ENCODE measurements at places on chromosomes 7 and 10.

GRCh38 chr10:34736976-34737771 is 77.9 kb downstream of the PARD3 start:
- DNase-seq, result no peak

- no peak for DNase-seq
These were observed 89.2 kb downstream of the ARID5B start for GRCh38 chr10:61990761-61991135.

GRCh38 chr10:78118591-78118990 is 84.9 kb downstream of the RPS24 start:
- no peak for DNase-seq

DNA sequence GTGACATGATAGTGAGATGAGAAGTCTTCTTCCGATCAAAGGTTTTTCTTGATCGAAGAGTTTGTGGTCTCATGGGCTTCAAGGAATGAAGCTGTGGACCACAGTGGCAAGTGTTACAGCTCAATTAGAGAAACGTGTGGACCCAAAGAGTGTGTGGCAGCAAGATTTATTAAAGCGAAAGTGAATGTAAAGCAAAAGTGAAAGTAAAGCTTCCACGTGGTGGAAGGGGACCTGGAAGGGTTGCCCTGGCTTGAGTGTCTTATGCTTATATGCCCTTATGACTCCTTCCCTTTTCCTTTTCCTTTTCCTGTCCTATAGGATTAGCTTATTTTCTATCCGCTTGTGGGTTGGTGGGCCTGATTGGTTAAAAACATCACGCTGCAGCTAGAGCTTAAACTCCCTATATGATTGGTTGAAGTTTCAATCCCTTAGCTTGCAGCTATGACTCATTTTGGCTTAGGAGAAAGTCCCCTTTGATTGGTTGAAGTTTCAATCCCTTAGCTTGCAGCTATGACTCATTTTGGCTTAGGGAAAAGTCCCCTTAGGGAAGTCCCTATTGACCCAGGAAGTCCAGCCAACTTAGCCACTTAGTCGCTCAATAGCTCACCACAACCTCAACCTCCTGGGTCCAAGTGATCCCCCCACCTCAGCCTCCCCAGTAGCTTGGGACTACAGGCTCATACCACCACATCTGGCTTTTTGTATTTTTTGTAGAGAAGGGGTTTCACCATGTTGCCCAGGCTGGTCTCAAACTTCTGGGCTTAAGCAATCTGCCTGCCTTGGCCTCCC is 34.7 kb downstream of the MRPS24 start:
- DNase-seq, result no peak

- no peak for DNase-seq
These were observed 27.6 kb downstream of the LYZL1 start for GRCh38 chr10:29316308-29317026.

DNA sequence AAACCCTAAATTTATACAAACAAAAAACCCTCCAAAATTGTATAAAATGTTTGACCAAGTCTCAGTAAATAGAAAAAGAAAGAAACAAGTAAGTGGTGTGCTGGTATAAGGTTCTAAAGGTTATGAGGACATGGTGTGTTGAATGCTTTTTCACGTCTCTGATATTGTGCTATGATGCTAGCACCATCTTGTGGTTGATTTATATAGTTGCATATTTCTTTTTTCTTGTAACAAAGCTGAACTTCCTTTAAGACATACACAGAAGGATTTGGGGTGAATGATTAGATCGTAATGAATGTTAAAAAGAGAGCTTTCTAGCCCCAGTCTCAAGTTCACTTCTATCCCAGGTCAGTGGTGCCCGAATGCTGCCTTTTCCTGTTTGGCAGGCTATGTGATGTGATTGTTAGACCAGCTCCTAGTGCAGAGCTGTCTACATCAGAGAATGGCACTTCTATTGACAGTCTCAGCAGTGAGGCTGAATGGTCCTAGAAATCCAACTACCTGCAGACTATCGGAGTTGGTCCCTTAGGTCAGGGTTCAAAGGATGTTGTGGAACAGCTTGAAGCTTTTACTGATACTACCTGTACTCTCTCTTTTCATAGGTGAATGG is 25.0 kb downstream of the VTI1A start:
- no peak for DNase-seq

DNA sequence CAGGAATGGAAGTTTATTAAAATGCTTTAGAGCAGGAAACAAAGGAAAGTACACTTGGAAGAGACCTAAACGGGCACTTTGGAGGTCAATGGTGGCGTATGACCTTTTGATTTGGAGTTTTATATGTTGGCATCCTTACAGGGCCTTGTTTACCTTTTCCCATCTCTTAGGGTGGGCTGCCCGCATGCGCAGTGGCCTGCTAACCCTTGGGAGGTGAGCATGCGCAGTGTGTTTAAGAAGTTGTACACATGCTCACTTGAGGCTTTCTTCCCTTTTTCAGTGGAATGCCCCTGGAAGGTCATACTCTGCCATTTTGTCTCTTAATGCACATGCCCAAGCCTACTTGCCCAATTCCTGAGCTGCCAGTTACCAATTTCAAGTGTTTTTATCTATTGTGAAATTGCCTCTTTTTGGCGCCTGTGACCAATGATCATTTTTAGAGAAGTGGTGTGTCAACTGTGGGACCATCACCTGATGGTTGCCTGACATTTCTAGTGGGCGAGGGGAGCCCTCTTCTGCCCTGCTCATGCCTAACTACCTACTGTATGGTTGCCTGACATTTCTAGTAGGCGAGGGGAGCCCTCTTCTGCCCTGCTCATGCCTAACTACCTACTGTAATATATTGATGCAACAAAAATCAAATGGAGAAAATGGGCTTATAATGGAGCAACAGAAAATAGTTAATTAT is 138.0 kb downstream of the PPP1R9A start:
- no peak for DNase-seq

- DNase-seq, result no peak
These were observed 100.3 kb downstream of the EPC1 start for GRCh38 chr10:32246685-32247084.

GRCh38 chr10:121800831-121801230 is 127.0 kb downstream of the ATE1 start:
- DNase-seq, result no peak

DNA sequence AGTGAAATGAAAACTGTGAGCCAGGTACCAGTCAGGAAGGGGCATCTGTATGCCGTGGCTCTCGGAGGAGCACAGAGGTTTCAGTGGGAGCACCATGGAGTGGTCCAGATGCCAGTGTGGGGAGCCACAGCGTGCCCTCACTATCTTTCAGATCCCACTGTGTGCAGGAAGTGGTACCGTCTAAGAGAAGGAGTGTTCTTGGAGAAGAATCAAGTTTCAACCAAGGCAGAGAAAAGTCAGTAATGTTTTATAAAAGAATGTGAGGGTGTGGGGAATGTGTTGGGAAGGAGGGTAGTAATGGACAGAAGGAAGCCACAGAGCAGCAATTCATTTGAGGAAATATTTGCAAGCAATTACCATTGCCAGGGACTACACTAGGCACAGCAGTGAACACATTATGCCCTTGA is 35.6 kb downstream of the PRKAR2B start:
- no peak for DNase-seq

DNA sequence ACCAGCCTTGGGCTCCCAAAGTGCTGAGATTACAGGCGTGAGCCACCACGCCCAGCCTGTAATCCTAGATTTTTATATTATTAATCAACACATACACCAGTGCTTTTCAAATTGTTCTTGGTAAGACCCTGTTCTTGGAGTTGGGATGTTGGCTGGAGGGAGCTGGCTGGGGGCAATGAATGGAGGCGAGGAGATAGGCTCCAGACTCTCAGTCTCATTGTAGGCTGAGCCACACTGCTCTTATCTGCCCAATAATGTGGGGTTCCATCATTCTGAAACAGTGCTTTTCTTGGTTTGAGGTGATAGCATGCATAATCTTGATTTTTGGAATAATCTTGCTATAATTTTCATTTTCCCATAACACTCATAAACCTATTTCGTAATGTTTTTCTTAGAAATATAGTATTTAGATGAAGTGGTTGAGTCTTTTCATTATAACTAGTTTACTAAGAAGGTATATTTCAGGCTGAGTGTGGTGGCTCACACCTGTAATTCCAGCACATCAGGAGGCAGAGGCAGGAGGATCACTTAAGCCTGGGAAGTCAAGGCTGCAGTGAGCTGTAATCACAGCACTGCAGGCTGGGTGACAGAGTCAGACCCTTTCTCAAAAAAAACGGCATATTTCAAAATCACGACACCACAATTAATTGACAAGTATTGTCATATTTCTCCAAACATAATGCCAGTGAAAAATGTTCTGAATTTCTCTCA is 65.1 kb upstream of the LYZL2 start:
- DNase-seq, result no peak

- no peak for DNase-seq
These were observed 34.8 kb upstream of the BICC1 start for GRCh38 chr10:58477902-58478301.

GRCh38 chr7:158428837-158429753 is 158.5 kb downstream of the PTPRN2 start:
- no peak for DNase-seq

GRCh38 chr10:46052791-46053375 is 6.8 kb upstream of the MSMB start:
- no peak for DNase-seq

DNA sequence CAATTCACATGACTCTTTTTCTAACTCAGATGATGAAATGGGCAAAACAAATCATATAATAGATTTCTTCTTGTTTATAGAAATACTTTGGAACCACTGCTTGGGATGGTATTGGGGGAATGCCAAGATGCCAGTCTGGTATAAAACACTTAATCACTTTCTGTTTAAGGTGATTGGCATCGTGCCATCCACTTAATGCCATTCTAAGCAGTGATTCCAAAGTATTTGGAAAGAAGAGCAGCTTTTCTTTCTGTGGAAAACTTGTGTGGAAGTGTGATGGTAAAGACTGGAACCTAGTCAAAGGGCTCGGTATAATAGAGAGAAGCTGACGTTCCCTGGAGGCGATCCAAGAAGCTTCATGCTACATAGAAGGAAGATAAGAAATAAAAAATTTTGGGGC is 120.6 kb downstream of the TMEM26 start:
- no peak for DNase-seq

GRCh38 chr7:57364933-57365710 is 84.9 kb upstream of the ZNF716 start:
- no peak for DNase-seq

DNA sequence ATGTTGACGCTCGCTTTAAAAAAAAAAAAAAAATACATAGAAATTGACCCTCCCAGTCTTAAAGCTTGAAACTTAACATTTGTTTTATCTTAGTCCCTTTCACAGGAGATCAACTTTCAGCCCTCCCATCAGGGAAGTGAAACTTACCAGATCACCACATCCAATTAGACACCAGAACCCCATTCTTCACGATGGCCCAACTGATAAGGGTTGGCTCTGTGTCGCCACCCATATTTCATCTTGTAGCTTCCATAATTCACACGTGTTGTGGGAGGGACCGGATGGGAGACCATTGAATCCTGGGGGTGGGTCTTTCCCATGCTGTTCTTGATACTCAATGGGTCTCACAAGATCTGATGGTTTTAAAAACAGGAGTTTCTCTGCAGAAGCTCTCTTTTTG is 629.4 kb upstream of the KCND2 start:
- DNase-seq, result no peak

DNA sequence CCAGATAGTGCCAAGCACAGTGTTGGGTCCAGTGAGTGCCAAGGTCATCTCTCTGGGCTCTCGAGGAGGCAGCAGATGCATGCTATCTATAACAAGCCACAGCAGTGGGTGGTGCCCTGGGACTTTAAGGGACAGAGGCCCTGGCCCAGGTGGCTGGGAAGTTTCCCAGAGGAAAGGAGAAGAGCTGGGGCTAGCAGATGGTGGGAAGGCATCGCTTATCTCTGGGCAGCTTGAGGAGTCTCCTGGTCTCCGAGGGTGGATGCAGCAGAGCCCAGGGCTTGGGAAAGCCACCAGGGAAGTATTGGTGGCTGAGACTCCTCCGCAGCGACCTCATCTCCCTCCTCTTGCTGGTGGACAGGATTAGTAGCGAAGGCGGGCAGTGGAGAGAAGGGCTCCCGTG is 63.4 kb upstream of the LRRC4 start:
- DNase-seq, result no peak
